ENCODE measurements at places on chromosomes 16 and 17.

DNA sequence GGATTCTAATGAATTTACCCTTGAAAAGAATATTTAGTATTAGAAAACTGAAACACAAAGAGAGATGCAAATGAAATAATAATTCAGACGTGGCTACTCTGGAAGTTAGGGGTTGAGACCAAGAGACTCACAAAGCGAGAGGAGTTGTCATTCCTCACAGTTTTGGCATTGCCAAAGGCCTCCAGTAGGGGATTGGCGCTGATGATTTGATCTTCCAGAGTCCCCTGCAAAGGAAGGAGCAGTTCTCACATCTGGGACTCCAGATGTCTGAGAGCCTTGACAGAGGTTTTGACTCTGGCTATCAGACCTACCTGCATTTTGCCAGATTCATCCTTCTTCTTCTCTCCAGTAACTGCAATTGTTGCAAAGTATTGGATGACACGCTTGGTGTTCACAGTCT lies 6.6 kb downstream of the MYH8 start:
- no peak for DNase-seq

GRCh38 chr17:67574658-67575293 lies 143.0 kb upstream of the NOL11 start:
- no peak for DNase-seq

DNA sequence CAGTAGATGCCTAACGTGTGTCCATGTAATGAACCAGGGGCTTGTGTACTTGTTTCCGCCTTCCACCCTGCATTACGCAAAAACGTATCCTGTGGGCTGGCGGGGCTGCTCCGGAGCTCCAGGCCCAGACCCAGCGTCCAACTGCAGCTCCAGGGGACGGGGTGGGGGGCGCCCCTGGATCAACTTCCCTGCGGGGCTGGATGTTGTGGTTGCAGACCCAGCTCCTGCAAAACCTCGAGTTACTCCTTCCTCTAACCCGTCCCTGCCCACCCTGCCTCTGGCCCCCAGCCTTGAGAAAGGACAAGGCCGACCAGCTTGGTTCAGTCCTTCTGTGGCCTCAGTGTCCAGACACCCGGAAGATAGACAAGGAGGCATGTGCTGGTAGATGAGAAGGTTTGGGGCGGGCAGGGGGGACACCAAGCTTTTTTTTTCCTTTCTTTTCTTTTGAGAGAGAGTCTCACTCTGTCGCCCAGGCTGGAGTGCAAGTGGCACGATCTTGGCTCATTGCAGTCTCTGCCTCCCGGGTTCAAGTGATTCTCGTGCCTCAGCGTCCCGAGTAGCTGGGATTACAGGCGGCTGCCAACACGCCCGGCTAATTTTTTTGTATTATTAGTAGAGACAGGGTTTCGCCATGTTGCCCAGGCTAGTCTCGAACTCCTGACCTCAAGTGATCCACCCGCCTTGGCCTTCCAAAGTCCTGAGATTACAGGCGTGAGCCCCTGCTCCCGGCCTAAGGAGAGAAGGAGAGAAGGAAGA lies 731 bp upstream of the EXOC7 start:
- no peak for DNase-seq

DNA sequence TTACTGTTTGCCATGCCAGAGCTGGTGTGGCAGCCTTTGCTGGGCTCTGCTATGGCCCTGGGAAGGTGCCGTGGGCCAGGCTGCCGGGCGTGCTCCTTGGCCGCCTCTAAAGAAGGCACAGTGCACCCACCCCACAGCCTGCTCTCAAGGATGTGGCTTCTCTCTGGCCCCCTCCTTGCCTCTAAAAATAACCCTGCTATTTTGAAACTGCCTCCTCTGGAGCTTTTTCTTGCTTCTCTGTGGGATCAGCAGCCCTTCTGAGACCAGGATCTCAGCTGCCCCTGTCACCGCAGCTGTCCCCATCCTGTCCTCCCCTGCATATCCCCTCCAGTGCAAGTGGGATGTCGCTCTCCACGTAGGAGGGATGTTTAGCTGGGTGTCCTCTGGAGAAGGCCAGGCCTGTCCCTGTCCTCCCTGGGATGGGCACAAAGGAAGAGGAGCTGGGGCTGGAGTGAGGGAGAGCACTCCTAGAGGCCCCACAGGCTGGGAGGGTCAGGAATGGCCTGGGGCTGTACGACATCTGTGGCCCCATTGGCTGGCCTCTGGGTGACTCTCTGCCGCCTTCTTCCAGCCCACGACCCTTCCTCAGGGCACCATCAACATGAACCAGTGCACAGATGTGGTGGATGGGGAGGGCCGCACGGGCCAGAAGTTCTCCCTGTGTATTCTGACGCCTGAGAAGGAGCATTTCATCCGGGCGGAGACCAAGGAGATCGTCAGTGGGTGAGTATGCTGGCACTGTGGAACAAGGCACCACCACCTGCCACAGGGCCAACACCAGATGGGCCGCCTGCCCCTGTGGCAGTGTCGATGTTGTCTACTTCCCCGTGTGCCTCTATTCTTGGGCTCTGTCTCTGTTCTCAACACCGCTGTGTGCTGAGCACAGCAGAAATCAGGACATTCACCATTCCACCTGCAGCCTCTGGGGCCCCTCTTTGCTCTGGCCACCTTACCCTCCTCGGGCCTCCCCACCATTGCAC lies 79.7 kb downstream of the PLD6 start:
- no peak for DNase-seq

DNA sequence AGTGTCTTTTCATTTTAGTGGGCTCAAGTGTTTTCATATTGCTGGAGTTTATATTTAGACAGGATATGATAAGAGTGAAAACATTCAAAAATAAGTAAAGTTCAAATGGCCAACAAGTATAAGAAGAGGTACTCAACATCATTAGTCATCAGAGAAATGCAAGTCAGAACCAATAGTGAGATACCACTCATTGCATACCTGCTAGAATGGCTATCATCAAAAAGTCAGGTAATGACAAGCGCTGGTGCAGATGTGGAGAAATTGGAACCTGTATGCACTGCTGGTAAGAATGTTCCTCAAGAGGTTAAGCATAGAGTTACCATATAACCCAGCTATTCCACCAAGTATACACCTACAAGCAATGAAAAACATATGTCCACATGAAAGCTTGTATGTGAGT lies 87.8 kb downstream of the WNT3 start:
- no peak for DNase-seq

DNA sequence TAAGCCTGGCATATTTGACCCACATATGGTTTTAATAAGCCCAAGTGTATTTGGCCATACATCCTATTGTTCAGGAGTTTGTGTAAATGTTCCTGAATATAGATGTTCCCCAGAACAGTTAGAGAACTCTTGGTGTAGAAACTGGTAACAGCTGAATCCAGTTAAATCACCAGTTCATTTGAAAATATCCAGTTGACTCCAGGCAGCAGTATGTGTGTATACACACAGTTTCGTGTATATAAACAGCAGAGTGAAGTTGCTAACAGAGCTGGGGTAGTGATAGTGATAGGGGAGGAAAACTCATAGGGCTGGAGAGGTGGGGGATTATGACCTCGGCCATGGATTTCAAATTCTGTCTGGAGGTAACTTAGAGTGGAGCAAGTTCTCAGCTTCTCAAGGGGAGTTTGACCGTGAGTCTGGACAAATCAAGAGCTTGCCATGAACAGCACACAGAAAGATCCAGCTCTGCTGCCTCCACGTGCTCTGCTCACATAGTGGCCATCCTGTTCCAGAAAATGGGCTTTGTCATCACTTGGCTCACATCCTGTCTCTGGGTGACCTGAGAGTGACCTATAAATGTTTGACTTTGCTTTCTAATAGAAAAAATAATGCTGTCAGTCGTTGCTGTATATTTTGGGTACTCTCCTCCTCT lies 30.6 kb upstream of the MMD start:
- DNase-seq = no peak

GRCh38 chr16:4179020-4179419 lies 62.8 kb upstream of the ADCY9 start:
- no peak for DNase-seq

GRCh38 chr16:19113577-19114358 lies at the start of gene ITPRIPL2:
ITPRIPL2 (plus strand) TSS chr16:19113964; CDS start chr16:19114462, 498 bp downstream.
- peak; percentile 43 for DNase-seq

DNA sequence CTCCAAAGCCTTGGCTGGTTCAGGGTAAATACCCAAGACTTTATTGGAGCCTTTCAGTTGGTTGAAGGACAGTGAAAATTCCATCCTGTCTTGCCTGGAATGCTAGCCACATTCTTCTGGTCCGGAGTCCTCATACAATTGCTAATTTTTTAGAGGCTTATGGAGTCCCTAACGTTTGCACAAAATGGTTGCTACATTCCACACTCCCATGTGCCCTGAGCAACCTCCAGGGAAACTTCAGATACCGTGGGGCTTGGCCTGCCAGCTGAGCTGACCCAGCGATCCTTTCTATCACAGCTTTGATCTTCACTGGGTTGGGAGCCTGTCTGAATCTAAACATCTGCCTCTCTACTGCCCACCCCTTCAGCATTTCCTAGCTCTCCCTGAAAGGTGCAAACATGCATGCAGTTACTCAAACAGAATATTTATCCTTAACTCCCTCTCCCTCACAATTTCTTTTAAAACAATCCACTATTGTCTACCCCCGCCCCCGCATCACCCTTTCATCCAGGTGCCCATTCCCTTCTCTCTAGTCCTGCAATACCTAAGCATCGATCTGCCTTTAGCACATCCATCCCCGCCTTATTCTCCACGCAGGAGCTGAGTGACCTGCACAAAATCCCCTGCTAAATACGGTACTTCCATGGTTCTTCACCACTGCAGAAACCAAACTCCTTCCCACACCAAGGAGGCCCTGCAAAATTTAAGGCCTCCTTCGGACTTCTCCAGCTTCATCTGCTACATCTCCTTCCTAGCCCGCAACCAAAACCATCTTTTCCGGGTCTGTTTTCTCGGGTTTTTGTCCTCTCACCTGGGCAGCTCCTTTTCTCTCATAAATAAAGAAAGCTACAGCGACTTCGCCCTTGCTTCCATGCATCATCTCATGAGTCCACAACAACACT lies 810 bp upstream of the GAN start:
- DNase-seq = no peak

DNA sequence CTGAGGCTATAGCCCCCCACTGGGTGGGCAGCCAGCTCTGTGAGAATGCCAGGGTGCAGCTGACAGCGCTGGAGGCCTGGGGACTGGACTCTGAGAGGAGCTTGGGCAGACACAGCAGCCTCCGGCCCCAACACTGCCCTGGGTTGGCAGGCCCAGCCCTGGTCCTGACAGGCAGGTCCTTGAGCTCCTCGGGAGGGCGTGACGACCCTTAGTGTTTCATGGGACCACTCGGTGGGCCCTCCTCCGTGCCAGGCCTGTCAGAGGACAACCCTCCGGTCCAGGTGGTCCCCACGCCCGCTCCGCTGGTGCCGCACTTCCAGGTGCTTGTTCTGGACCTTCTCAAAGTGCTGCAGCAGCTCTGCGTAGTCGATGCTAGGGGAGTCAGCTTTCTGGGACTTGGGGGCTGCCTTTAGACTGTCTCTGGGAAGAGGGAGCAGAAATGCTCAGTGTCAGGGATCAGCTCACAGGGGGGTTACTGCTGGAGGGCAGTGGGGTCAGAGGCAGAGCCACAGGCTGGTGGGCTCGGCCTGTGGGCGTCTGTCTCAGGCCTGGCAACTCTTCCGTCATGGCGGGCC lies 1.9 kb upstream of the MTSS2 start:
- no peak for DNase-seq

DNA sequence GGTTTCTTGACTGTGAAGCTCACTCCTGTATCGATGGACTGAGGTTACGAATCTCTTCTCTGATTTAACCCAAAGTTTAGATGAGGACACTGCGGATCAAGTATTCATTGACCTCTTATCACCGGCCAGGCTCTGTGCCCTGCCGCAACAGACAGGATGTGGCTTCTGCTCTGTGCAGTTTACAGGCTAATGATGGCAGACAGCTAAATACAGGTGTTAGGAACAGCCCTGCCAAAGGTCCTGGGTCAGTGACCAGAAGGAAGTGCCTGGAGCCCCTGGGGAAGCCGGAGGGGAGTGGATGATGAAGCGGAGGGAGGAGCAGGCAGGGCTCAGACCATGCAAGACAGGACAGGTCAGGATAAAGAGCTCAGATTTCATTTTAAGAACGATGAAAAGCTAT lies 44.4 kb downstream of the HAPSTR1 start:
- no peak for DNase-seq

DNA sequence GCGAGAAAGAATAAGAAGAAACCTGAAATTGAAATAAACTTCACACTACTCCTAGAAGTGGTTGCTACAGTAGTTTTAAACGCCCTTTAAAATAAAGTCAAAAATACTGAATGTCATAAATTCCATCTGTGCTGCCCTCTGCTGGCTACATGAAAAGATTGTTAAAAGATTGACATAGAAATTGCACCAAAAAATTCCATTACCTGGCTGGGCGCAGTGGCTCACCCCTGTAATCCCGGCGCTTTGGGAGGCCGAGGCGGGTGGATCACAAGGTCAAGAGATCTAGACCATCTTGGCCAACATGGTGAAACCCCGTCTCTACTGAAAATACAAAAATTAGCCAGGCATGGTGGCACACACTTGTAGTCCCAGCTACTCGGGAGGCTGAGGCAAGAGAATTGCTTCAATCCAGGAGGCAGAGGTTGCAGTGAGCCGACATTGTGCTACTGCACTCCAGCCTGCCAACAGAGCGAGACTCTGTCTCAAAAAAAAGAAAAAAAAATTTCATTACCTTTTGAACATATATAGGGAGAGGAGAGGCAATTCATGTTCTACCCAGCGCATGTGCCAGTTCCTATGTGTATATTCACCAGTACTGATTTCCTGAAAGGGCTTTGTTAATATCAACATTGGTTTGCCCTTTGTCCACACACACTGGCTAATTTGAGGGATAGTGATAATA lies 36.5 kb downstream of the CYTH1 start:
- DNase-seq = peak; percentile 58

DNA sequence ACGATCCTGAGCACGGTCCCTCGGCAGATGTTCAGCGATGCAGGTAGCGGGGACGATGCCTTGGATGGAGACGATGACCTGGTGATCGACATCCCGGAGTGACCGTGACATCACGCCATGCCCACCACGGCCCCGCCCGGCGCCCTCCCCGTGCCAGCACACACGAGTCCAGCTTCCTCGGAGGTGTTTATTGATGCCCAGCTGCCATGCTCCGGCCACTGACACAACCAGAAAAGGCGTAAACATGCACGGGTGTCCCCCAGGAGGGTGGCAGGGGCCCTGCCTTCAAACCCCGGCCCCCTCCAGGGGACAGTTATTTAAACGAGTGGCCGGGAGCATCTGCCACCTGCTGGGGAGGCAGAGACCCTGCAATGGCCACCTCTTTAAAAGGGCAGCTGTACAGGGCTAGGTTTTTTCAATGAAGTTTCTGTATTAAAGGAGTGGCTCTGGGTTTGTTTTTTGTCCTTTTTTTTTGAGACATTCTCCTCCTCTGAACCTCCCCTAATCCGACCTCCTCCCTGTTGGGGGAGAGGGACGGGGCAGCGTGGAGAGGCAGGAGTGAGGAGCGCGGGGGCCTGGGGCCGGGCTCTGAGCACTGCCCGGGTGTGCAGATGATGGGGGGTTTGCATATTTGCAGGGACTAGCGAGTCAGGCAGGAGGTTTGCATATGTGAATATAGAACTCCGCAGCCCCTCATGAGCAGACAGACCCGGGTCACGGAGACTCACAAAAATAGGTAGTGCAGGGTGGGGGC lies 5.3 kb downstream of the DOC2A start:
- DNase-seq = peak; percentile 55

- no peak for DNase-seq
Observed at GRCh38 chr17:46976626-46977270, 2.3 kb downstream of the RPRML start.
